Activated CD4-positive, CD25-positive, alpha-beta regulatory T cell (primary cell): ENCODE measurements at places on chromosomes 2 and 18.
A peak's percentile ranks its signal among the peaks of the same experiment; 100 is the strongest.

DNA sequence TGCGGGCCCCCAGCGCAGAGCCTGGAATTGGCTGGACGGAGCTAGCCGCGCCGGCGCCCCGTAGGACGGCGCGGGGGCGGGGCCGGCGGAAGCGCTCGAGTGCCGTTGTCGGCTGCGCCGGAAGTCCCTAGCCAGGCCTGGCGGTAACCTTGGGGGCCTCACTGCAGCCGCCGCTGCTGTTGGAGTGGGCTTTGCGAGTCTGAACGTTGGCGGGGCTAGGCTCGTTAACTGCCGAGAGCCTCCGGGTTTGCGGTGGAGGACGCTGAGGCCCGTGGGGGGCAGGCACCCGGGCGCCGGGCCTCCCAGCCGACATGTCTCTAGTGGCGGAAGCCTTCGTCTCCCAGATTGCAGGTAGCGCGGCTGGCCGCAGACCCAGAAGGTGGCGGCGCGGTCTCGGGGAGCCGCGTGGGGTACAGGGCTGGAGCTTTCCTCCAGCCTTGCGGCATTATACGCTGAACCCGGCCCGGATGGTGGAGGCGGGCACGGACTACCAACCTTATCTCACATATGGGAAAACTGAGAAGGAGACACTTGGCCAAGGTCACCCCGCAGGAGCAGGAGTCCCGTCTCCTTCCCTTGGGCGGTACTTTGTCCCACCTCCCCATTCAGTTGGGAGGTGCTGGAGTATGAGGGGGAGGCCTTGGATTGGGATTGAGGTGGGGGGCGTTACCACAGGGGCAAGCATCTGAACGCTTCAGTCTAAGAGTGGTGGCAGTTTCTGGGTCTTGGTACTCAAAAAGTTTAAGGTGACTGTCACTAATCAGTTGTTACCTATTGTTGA is at the start of gene MTX2:
Gene MTX2, plus strand, starts transcription at position 124 of the 781 bp plus-strand sequence. Its CDS starts 188 bp downstream, at position 312.
- DNase-seq, result peak; percentile 52

- no peak for DNase-seq
Measured at GRCh38 chr2:149586063-149586462, 1.5 kb downstream of the MMADHC start.

GRCh38 chr2:240500561-240501423 is 57.0 kb downstream of the ANKMY1 start:
- no peak for DNase-seq

DNA sequence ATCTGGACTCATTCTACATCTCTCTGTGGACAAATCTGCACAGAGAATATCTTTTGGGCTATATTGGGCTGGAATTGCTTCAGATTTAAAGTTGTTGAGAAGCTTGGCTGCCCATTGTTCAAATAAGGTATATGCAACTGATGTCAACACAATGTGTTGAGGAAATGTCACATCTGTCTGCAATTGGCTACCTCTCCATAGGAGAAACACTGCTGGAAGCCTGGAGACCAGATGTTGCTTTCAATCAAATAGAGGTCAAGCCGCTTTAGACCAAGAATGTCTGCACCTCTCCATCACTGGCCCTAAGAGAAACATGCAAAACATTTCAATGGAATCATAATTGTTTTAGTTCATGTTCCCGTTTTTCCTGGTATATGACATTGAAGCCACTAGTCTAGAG is 720.2 kb downstream of the SLC4A3 start:
- DNase-seq, result no peak

DNA sequence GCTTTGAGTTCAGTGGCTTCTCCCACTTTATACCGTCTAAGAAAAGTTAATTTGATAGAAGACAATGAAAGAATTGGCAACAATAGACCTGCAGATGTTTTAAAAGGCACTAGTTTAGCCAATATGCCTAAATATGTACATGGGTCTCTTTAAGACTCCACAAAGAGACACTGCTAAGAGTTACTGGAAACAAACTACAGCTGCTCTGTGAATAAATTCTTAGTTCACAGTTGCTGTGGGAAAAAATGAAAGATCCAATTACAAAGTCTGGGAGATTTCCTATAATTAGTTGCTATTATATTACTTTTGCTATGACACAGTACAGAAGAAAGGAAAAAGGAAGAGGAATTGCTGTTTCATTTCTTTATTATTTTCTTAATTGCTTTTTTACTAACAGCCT is 34.3 kb downstream of the SCN9A start:
- DNase-seq, result no peak

DNA sequence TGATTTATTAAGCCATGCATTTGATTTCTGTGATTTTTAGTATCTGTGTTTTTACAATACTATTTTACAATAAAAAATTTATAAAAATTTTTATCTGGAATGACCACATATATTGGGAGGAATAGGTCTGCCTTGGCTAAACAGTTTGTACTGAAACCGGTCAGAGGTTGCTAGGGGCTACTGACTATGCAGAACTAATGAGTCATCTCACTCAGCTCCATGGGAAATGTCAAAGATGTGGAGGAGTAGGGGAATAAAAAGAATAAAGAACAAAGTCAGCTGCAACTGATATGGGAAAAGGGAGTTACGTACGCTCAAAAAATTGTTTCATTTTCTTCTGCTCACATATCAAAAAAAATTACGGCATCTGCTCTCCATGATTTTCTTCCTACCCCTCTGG is 8.6 kb upstream of the TMEM163 start:
- DNase-seq, result no peak

DNA sequence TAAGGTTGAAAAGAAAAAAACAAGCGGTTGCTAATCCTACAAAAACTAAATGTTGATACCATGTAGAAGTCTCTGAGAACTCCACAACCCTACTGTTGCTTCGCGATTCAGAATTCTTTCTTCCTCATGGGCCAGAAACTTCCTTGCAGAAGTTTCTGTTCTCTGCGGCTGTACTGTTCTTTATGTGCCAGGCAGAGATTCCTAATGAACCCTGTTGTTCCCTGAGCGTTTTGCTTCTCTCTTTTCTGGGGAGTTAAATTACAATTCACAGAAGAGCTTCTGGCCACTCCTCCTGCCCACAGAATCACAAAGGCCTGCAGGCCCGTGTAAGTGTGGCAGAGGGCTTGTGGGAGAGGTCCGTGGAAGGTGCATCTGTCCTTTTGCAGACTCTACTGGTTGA is 1.8 kb upstream of the THNSL2 start:
- DNase-seq, result no peak

GRCh38 chr2:168700615-168701245 is 101.7 kb upstream of the NOSTRIN start:
- no peak for DNase-seq

GRCh38 chr18:70405052-70405451 is 116.2 kb downstream of the SOCS6 start:
- DNase-seq, result no peak

DNA sequence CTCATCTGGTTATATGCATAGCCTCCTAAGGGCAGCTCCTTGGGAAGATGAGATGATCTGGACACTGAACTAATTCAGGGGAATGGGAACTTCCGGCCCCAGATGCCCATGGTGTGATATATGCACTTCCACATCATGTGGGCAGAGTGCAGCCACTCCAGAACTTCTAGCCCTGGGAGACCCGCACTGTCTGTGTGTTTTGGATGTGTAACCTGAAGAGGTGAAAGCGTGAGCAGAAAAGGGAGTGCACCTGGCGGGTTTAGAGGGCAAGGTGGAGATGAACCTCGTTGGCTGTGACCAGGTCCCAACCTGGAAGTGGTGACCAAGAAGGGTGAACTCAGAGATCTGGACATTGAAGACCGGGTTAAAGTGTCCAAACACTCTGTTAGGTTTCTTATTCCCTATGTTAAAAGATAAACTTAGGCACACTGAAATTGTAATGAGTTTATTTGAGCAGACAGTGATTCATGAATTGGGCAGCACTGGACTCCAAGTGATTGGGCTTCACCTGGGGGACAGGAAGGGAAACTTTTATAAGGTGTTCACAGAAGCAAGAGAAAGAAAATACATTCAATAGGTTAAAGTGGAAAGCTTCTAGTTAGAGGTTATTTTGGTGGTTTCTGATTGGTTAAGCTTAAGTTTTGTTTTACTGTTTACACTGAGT is 296.2 kb upstream of the SKOR2 start:
- DNase-seq, result no peak

DNA sequence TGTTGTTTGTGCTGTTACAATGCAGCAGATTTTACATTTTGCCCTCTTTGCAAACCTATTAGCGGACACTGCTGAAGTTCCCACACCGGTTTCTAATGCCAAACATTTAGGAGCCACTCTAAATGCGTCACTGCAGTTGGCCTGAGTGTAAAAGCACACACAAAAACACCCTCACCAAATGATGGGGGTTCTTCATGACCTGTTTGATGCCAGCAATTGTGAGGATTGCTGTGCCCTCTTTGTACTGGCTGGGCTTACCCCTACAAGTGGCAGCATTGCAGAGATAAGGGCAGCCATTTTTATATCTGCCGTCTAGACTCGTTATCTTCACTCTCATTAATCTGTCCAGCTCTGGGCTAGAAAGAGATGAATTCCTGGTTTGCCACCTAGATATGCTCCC is 85.3 kb downstream of the NRP2 start:
- DNase-seq, result no peak

GRCh38 chr2:105397953-105398335 is 907 bp downstream of the FHL2 start:
- no peak for DNase-seq

- no peak for DNase-seq
Measured at GRCh38 chr2:187618813-187619212, 64.6 kb upstream of the TFPI start.

- no peak for DNase-seq
Measured at GRCh38 chr2:153864022-153864421, 7.7 kb upstream of the GALNT13 start.

GRCh38 chr2:61380056-61380881 is 90.6 kb downstream of the USP34 start:
- no peak for DNase-seq

GRCh38 chr2:85722519-85722918 is 28.4 kb downstream of the GNLY start:
- DNase-seq, result no peak

GRCh38 chr2:172082105-172082943 is 3.0 kb upstream of the DLX1 start:
- no peak for DNase-seq

- DNase-seq, result no peak
Measured at GRCh38 chr2:10385933-10386773, 62.0 kb downstream of the ODC1 start.

DNA sequence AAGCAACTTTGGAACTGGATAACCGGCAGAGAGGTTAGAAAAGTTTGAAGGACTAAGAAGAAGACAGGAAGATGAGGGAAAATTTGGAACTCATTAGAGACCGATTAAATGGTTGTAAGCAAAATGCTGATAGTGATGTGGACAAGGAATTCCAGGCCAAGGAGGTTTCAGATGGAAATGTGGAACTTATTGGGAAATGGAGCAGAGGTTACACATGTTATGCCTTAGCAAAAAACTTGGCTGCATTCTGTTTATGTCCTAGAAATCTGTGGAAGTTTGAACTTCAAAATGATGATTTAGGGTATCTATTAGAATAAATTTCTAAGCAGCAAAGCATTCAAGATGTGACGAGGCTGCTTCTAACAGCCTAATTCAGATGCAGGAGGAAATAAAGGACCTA is 675.1 kb upstream of the SYT4 start:
- DNase-seq, result no peak

GRCh38 chr18:50665519-50665918 is 105.6 kb downstream of the MAPK4 start:
- no peak for DNase-seq

DNA sequence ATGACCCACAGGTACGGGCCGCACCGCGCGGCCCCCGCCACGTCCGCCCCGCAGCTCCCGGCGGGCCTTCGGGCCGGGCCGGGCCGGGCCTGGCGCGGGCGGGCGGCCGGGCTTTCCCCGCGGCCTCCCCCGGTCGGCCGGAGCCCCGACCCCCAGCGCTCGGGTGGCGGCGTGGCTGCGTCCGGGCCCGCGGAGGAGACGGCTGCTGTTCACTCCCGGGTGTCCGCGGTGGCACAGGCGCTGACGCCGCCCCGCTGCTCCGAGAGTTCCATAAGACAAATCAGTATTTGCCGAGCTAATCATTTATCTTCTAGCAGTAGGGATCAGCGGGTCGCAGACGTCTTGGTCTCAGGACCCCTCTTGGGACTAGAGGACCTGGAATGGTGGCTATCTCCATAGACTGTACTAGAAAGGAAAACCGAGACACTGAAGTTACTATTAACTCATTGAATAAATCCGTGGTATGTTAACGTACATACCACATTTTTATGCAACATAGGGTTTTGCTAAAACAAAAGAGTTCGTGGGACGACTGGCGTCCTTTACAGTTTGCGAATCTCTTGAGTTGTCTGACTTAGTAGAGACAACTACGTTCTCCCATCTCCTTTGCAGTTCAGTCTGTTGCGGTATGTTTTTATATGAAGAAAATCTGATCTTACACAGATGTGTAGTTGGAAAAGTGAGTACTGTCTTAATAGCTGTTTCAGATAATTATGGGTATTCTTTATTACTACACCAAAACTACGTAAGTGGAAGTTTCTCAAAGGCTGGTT is 500 bp downstream of the LIMS1 start:
- peak; percentile 11 for DNase-seq

- no peak for DNase-seq
Measured at GRCh38 chr2:236731767-236732580, 162.3 kb downstream of the ACKR3 start.

DNA sequence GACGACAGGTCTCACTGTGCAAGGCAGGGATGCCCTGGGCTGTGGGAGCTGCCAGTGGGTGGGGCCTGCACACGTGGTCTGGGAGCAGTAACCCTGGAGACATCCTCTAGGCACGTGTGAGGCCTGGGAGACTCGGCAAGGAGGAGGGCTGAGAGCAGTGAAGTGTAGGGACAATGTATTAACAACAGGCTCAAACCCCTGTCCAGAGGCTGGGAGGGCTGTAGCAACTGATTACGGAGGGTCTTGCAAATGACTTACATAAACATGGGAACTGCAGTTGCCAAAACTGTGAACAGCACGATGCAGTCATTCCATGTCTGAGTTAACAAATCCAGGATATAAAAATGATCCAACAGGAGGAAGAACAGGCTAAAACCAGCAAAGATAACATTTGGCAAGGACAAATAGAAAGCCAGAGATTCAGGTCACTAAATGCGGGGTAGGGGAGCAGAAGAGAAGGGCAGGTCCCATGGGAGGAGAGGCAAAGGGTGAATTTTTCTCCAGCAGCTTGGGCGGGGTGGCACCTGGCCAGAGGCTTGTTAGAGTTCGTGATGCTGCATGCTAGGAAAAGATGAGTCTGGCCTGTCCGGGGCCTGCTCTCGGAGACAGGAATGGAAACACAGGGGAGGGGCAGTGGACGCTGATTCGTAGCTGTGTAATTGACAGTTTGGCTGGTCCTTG is 44.9 kb downstream of the CYP27C1 start:
- DNase-seq, result no peak

DNA sequence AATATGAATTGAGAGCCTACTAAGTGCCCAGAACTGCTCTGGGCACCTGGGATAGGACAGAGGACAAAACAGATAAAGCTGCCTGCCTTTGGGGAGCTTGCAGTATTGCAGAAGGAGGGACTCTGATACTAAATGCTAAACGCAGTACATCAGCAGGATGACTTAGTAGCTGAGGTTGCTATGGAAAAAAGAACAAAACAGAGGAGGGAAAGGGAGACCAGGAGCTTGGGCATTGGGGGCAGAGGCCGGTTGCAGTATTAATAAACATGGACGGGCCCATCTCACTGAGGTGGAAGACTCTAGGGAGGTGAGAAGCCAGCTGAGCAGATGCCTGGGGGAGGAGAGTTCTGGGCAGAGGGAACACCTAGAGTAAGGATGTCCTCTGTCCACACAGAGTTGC is 66.1 kb upstream of the SP3 start:
- no peak for DNase-seq
